ENCODE measurements at places on chromosomes 3 and 15.

DNA sequence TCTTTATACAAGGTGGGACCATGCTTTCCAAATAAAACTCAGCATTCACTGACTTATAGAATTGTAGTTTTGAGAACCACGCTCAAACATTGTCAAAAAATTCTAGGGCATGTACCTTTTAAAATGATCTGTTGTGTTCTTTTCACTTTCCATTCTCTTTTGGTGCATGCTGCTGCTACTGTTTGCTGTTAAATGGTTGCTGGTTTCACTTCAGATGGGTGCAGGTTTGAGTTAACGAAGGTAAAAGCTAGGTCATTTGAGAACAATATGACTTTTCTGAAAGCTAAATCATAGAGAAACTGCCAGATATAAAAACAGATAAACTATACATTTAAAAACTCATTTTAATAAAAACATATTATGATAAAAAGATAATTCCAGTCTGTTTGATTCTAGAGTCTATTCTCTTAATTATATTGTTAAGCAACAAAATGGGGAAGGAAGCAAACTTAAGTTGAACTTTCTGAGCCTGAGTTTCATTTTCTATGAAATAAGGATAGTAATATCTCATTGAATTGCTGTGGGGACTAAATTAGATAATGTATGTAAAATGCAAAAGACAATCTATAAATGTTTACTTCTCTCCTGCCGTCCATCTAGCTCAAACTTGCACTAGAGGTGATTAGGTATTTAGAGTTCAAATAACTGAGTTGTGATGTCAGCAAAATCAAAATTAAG, 82.4 kb downstream of the OXSM start:
- no peak for DNase-seq

- DNase-seq, result no peak
These were observed 81.5 kb downstream of the AAGAB start for GRCh38 chr15:67173005-67173404.

DNA sequence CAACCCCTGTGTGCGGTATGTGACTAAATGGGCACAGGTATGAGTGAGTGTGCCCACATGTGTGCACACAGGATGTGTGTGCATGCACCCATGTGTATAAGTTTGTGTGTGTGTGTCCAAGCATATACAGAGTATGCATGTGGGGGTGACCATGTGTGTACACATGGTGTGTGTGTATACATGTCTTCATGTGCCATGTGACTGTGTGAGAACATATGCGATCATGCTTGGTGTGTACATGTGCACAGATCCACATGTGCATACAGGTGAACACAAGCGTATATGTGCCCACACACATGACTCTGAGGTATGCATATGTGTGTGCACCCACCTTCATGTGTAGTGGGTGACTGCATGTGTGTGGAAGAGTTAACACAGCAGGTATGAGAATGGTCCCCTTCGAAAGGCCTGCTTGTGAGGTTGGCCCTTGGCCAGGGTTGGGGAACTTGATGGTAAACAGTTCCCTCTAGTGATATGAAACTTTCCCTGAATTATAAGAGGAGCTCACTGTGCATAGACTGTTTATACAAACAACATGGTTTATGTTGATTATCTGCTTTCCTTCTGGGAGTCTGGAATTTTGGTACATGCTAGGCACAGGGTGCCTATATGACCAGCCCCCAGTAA, 10.3 kb downstream of the PFKFB4 start:
- peak; percentile 24 for DNase-seq

GRCh38 chr15:68224108-68224507, 5.4 kb downstream of the CLN6 start:
- DNase-seq, result no peak

DNA sequence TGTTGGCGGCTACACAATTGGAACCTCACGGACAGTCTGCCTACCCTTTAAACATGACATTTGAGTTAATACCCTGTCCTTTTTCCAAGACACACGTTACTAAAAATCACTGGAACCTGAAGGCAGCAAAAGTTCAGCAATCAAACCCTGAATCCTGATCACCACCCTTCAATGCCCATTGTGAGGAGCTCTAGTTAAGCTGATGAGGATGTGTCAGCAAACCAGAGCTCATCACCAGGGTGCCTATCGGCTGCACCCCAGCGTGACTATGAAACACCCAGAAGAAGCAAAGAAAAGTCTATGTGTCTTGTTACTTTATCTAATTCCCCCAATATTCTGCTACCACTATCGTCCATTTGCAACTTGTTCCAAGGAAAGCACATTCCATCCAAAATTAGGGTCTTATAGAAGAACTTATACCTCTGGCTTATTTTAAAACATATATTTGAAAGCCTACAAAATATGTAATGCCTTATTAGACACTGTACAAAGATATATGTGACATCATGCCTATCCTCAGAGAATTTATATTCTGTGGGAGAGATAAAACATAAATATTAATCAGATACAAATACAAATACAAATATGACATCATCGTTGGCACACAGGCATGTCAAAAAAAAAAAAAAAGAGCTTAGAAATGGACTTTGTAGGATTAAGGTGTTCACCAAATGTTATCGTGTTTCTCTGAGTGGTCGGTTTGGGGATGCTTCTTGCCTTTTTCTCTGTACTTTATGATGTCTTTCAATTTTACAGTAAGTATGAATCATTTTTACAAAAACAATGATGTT, 219.7 kb upstream of the SETMAR start:
- DNase-seq, result no peak

DNA sequence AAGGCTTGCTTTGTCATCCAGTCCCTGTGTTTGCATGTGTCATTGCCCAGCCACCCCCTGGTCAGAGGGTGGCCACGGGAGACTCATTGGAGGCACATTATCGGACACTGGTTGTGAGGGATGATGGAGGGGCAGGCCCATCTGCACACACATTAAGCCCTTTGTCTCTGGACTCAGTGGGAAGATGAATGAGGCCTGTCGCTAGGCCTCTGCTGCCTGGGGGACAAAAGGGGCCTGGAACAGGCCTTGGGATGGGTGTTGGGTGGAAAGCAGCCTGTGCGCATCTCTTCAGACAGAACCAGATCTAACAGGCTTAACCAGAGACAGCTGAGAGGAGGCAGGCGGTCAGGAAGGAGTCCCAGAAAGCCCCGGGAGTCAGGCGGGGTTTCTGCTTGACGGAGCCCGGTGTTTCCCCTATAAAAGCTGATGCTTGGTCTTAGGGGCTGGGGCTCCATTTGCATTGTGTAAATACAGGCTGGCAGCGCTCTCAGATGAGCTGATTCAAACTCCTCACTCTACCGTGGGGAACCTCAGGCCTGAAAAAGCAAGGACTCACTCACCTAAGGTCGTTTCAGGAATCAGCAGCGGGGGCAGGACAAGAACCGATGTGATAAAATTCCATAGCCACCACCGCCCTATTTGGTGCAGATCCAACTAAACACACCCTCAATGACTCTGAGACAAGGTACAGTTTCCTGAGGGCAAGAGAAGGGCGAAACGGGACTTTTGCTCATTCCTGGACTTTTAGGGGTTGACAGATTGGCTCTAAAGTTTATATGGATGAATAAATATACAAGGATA, 17.1 kb upstream of the SKIC8 start:
- DNase-seq, result no peak

DNA sequence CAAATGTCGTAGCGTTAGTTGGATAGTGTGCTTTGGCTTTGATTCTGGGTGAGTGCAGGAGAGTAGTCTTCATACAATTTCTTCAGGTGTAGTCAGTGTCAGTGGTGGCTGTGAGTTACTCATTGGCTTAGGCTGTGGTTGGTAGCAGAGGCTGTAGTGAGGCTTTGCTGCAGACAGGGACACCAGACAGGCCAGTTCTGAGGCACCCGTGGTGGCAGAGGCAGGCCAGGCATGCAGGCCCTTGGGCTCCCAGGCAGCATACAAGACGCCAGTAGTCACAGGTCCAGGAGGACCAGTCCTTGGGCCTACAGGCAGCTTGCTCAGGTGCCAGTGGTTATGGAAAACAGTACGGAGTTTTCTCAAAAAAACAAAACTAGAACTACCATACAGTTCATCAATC, 61.3 kb downstream of the DMXL2 start:
- no peak for DNase-seq

DNA sequence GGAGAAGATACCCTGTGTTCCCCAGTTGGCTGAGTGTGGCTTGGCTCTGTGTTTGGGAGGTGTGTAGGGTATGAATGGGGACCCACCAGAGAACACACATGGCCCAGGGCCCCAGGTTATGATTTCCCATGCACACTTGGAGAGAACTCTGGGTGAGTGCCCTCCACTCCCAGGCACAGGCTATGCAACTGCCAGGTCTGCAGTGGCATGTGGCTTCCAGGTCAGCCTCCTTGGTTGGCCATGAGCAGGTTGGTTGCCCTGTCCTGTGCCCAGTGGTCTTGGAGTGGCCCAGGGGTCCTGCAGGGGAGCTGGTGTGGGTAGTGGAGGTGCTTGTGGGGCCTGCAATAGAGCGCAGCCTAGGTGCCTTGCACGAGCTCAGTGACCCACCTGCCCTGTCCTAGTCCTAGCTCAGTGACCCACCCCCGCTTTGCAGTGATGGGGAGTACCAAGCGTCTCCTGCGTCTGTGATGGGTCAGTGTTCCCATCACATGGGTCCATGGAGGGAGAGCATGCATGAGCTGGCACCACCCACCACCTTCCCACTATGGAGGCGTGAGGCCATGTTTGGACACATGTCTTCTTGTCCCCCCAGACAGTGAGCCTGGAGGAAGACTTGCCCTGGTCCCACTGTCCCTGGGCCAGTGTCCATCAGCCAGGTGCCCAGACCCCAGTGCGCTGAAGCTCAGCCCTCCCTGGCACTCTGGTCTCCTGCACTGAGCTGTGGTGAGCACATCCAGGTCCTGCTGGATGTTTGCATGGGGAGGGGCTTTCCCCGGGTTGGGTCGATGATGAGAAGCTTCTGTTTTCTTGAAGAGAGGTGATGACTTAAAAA, 217.3 kb downstream of the SNRPN start:
- DNase-seq, result peak; percentile 4

DNA sequence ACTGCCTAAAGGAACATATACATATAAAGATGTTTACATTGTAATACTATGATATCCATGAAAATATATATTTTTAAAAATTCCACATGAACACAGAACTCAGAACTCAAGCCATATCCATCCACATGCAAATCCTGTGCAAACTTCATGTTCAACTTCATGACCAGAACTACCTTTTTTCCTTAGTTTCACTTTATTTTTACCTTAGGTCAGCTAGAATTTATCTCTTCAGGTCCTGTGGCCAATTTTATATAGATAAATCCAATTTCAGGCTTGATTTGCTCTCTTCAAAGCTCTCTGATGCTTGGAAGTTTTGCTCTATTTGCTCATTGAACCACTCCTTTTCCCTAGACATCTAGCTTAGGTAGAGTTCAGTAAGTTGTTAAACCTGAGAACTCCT, 38.8 kb downstream of the ZPLD1 start:
- DNase-seq, result no peak

- DNase-seq, result no peak
These were observed 64.7 kb downstream of the OXSM start for GRCh38 chr3:25854635-25855034.

GRCh38 chr3:38565339-38566214, 69.4 kb downstream of the EXOG start:
- peak; percentile 9 for DNase-seq

- DNase-seq, result no peak
These were observed 28.0 kb upstream of the DUSP7 start for GRCh38 chr3:52084216-52084945.

- no peak for DNase-seq
These were observed 73.1 kb downstream of the WDR76 start for GRCh38 chr15:43899928-43900327.

DNA sequence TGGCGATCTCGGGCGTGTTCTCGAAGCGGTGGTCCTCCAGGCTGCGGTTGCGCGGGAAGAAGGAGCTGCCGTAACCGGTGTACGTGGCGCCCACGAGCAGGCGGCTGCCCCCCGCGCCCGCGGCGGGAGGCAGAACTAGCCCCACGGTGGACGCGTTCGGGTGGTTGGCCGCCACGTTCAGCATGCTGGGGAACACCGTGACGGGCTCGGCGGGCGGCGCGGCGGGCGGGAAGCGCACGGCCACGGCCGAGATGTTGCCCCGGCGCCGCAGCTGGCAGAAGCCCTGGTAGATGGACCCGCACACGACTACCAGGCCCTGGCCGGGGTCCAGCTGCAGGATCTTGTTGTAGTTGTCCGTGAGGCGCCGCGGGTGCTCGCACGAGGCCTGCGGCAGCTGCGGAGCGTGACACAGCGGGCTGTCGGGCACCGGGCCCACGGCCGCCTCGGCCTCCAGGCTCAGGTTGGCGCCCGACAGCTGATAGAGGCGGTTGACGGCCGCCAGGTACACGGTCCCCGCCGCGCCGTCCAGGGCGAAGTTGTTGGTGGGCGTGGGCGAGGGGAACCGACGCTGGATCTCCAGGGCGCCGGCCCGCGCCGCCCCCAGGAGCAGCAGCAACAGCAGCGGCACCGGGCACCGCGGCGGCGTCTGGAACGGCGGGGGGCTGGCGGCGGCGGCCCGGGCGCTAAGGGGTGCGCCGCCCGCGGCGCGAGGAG, 397 bp downstream of the PLXND1 start:
- no peak for DNase-seq

- DNase-seq, result no peak
These were observed 117.8 kb downstream of the WNT5A start for GRCh38 chr3:55369141-55369847.

- DNase-seq, result no peak
These were observed 8.2 kb upstream of the C3orf38 start for GRCh38 chr3:88141458-88142083.

DNA sequence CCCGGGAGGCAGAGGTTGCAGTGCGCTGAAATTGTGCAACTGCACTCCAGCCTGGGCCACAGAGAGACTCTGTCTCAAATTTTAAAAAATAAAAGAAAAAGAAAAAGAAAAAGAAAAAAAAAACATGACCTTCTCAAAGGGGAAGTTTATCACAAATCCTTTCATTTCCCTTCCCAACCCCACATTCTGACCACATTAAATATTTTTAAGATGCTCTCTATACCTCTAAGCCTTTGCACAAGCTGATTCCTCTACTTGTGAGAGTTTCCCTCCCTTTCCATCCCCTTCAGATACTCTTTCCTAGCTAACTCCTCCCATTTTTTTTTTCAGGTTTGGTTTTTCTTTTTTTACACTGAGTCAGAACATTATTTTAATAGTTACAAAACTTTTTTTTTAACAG, 4.0 kb downstream of the HIGD1A start:
- no peak for DNase-seq

- no peak for DNase-seq
These were observed 173.3 kb downstream of the IL20RB start for GRCh38 chr3:137131081-137131480.

DNA sequence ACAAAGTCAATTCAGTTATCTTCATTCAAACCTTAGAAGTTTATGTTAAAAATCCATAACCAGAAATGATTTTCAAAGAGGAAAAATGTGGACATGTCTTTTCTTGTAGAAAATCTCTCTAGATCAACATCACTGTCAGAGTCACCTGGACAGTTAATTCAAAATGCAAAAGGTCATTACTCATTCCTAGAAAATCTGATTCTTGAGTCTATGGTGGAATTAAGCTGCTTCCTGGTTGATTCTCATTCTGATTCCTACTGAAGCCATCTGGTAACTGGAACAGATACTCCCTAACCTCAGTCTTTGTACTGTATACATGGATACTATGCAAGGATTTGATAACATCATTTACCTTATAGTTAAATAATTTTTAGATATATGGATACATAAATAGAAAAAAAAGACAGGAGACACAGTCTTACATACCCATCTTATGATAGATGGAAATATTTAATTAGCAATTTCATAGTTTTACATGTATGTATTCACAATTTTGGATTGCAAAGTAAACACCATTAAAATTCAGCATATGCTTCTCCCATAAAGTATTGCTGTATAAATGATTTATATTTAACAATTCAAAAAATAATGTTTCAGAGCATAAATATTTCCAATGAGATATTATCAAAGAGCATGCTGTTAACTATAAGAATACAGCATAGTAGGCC, 693.2 kb upstream of the CCDC54 start:
- no peak for DNase-seq

- DNase-seq, result no peak
These were observed 15.7 kb upstream of the PPARG start for GRCh38 chr3:12273045-12273695.

All from femur (tissue), 1 donor.